ENCODE measurements at places on chromosomes 16 and 17. TPM values are rescaled to one million over a fixed set of nuclear protein-coding genes. Genes with fewer than 3 reads are reported as not detected.

The FSCN2 gene
- 1.7 TPM for polyA plus RNA-seq

The KRTAP16-1 gene
- polyA plus RNA-seq, result not detected

The C1QL1 gene
- 0.27 TPM for polyA plus RNA-seq

The SOST gene
- polyA plus RNA-seq, result not detected

The DNAH3 gene
- not detected for polyA plus RNA-seq

The MYH13 gene
- polyA plus RNA-seq, result not detected

The CACNG3 gene
- 1.6 TPM for polyA plus RNA-seq

The CMTM4 gene
- polyA plus RNA-seq, result 10.6 TPM

The USP10 gene
- polyA plus RNA-seq, result 154 TPM

The CLEC18B gene
- 6.0 TPM for polyA plus RNA-seq

The NDRG4 gene
- 176 TPM for polyA plus RNA-seq

The SLC47A1 gene
- polyA plus RNA-seq, result 104 TPM

The ALOX12 gene
- 0.16 TPM for polyA plus RNA-seq

The EIF3C gene
- 3,047 TPM for polyA plus RNA-seq

The NXPH3 gene
- 0.80 TPM for polyA plus RNA-seq

The LRRC37A gene
- polyA plus RNA-seq, result 4.0 TPM

The CCL14 gene
- polyA plus RNA-seq, result 75.8 TPM

The LPO gene
- polyA plus RNA-seq, result not detected

The ABCC12 gene
- not detected for polyA plus RNA-seq

The TCAP gene
- 2.9 TPM for polyA plus RNA-seq

The TMC6 gene
- polyA plus RNA-seq, result 40.3 TPM

The CD19 gene
- 0.88 TPM for polyA plus RNA-seq

The TP53TG3F gene
- not detected for polyA plus RNA-seq

The KRT40 gene
- polyA plus RNA-seq, result not detected

The TM4SF5 gene
- not detected for polyA plus RNA-seq

The TK2 gene
- 45.3 TPM for polyA plus RNA-seq

The SYT17 gene
- 2.4 TPM for polyA plus RNA-seq

The IRX3 gene
- 7.0 TPM for polyA plus RNA-seq

The CPHXL2 gene
- polyA plus RNA-seq, result not detected

The SLC4A1 gene
- polyA plus RNA-seq, result 0.16 TPM

The PPL gene
- 4.8 TPM for polyA plus RNA-seq

The ATP2C2 gene
- 0.40 TPM for polyA plus RNA-seq

The NDUFAB1 gene
- polyA plus RNA-seq, result 81.6 TPM

The PPP1R27 gene
- 2.6 TPM for polyA plus RNA-seq

The SMYD4 gene
- polyA plus RNA-seq, result 5.1 TPM

The PRCD gene
- 14.3 TPM for polyA plus RNA-seq

The QPRT gene
- 48.8 TPM for polyA plus RNA-seq

The UNC13D gene
- polyA plus RNA-seq, result 6.6 TPM

The IL4R gene
- 46.7 TPM for polyA plus RNA-seq

The SLFN12L gene
- 0.59 TPM for polyA plus RNA-seq

The PRAC2 gene
- polyA plus RNA-seq, result not detected

The CCL18 gene
- not detected for polyA plus RNA-seq

The CCDC200 gene
- not detected for polyA plus RNA-seq

The CLUH gene
- polyA plus RNA-seq, result 57.6 TPM

The SLC12A3 gene
- not detected for polyA plus RNA-seq

The CFAP97D1 gene
- polyA plus RNA-seq, result not detected

The MPP3 gene
- 4.6 TPM for polyA plus RNA-seq

The KCNJ2 gene
- 0.91 TPM for polyA plus RNA-seq

The KRT12 gene
- polyA plus RNA-seq, result not detected

The CASKIN1 gene
- 5.2 TPM for polyA plus RNA-seq

The AATK gene
- 10.6 TPM for polyA plus RNA-seq

The KRTAP4-3 gene
- not detected for polyA plus RNA-seq

The CCL5 gene
- 7.6 TPM for polyA plus RNA-seq

The MRPS7 gene
- polyA plus RNA-seq, result 87.7 TPM

The ALG1 gene
- polyA plus RNA-seq, result 43.2 TPM
